ENCODE measurements at places on chromosomes 1 and 21.

GRCh38 chr1:119670898-119671297 lies 22.8 kb upstream of the ZNF697 start:
- DNase-seq, result no peak

DNA sequence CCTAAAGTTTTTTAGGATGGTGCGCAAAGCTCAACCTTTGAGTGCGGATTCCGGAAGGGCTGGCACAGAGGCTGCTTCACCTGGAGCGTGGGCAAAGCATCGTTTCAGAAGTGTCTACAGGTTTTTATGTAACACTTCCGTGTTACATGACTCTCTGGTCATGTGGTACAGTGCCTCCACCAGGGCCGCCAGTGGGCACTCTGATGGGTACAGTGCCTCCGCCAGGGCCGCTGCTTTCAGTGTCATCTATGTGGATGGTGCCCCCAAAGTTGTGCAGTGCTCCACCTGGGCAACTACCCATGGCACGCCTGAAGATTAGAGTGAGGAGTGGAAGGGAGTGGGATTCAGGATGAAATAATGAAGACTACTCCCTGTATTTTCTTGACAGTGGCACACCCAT lies 101.4 kb upstream of the C1orf174 start:
- no peak for DNase-seq

DNA sequence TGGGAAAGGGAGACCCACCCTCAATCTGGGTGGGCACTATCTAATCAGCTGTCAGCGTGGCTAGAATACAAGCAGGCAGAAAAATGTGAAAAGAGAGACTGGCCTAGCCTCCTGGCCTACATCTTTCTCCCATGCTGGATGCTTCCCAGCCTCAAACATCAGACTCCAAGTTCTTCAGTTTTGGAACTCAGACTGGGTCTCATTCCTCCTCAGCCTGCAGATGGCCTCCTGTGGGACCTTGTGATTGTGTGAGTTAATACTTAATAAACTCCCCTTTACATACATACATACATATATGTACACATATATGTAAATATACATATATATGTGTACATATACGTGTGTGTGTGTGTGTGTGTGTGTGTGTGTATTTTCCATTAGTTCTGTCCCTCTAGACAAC lies 207.1 kb downstream of the BRINP2 start:
- DNase-seq, result no peak

GRCh38 chr1:212138457-212138856 lies 102.9 kb downstream of the DTL start:
- no peak for DNase-seq

DNA sequence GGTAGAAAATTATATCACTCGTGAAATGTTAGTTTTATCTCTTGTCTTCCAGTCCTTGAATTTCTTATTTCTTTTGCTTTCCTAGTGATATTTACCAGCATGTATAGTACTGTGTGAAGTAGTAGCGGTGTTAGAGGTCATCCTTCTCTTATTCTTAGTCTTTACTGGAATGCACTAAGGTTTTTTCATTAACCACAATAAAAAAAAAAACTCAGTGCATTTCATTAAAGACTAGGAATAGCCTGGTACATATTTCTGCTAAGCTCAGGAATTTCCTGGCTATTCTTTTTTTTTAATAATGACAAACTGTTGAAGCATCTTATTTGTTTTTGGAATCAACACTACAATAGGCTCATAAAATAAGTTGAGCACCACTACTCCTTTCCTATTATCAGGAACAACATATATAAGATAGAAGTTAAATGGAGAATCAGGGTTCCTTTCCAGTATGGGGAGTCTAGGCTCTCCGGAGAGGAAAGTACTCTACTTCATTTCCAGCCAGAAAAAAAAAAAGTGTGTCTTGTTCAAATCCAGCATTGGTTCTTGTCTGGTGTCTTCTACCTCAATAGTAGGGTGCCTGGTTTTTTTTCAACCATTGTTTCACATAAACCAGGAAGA lies 60.0 kb downstream of the TNFSF18 start:
- DNase-seq, result no peak

DNA sequence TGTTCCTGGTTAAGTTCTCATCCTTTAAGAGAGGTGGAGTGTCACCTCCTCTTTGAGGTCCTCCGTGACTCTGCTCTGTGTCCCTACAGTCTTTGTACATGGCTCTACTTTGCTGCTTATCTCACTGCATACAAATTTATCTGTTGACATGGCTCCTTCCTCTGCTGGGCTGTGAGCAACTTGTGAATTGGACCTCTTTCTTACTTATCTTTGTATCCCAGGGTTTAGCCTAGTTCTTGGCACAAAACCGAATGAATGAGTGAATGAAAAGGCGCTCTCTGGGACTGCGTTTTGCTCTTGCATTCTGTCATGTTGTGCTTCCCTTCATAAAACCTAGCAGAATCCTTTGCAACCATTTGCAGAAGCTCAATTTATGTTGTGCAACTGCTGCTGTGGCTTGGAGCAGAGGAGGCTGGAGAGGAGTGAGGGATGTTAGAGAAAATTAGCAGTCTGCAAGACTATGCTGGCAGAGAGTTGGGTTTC lies 12.4 kb downstream of the SLC26A9 start:
- DNase-seq, result no peak

- DNase-seq, result no peak
Measured at GRCh38 chr1:17475752-17476151, 36.3 kb upstream of the RCC2 start.
